ENCODE measurements at places on chromosomes 16 and 17.
A peak's percentile ranks its signal among the peaks of the same experiment; 100 is the strongest.

DNA sequence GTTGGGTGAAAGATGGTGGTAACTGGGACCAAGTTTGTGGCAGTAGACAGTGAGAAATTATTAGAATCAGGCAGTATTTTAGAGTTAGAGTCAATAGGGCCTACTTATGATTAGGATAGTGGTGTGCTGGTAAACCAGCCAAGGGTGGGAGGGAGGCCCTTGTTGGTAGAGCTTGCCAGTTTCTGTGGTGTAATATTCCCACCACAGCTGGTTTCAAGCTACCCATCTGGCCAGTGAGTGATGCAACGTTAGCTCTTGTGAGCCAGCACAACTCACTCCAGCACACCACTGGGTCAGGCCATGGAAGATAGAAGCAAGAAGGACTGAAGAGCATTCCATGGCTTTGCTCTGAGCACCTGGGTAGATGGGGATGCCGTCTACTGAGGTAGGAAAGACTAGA is 34.9 kb downstream of the GNAO1 start:
- no peak for DNase-seq

- DNase-seq, result no peak
Measured at GRCh38 chr17:45648642-45649041, 135.5 kb upstream of the CRHR1 start.

GRCh38 chr17:33500151-33500550 is 207.1 kb upstream of the ASIC2 start:
- no peak for DNase-seq

- no peak for DNase-seq
Measured at GRCh38 chr17:44541884-44542581, 15.3 kb upstream of the FZD2 start.

GRCh38 chr17:57672971-57673370 is 72.1 kb downstream of the CCDC182 start:
- no peak for DNase-seq

GRCh38 chr17:79280866-79281572 is 206.4 kb downstream of the ENGASE start:
- DNase-seq, result no peak

- DNase-seq, result no peak
Measured at GRCh38 chr17:81199482-81199830, 23.3 kb downstream of the CEP131 start.

- no peak for DNase-seq
Measured at GRCh38 chr17:27376637-27377547, 79.4 kb upstream of the KSR1 start.

DNA sequence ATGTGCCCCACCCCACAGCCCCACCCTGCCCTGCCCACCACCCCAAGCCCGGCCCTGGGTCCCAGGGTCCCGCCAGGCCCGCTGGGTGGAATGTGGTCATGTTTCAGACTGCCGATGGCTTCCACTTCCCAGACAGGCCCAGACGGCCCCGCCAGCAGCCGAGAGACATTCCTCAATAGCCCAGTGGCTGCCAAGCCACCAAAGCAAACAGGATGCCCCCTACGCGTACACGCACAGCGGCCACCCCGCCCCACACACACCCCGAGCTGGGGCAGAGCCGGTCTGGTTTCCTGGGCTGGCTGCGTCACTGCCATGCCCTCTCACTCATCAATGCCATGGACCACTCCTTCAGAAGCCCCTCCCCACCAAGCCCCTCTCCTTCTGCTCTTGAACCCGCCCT is 1.2 kb upstream of the KRT17 start:
- DNase-seq, result no peak

GRCh38 chr16:74649839-74650504 is 16.7 kb downstream of the RFWD3 start:
- DNase-seq, result no peak

- DNase-seq, result no peak
Measured at GRCh38 chr16:35793601-35794000, 2334.2 kb downstream of the TP53TG3F start.

GRCh38 chr16:62741692-62742091 is 705.5 kb upstream of the CDH8 start:
- DNase-seq, result no peak

- DNase-seq, result no peak
Measured at GRCh38 chr17:45073414-45074070, 12.4 kb downstream of the NMT1 start.

DNA sequence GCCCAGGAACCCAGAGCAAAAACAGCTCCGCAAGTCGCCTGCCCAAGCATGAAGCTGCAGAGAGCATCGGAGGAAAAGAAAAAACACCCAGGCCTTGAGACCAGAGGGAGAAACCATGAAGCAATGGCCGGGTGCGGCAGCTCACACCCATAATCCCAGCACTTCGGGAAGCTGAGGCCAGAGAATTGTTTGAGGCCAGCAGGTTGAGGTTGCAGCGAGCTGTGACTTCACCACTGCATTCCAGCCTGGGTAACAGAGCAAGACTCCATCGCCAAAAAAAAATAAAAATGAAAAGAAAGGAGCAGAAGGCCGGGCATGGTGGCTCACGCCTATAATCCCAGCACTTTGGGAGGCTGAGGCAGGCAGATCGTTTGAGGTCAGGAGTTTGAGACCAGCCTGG is 40.3 kb downstream of the C16orf95 start:
- no peak for DNase-seq

GRCh38 chr16:49875806-49876715 is 20.1 kb upstream of the ZNF423 start:
- no peak for DNase-seq

GRCh38 chr16:47877166-47877565 is 278.6 kb downstream of the ABCC12 start:
- DNase-seq, result no peak

DNA sequence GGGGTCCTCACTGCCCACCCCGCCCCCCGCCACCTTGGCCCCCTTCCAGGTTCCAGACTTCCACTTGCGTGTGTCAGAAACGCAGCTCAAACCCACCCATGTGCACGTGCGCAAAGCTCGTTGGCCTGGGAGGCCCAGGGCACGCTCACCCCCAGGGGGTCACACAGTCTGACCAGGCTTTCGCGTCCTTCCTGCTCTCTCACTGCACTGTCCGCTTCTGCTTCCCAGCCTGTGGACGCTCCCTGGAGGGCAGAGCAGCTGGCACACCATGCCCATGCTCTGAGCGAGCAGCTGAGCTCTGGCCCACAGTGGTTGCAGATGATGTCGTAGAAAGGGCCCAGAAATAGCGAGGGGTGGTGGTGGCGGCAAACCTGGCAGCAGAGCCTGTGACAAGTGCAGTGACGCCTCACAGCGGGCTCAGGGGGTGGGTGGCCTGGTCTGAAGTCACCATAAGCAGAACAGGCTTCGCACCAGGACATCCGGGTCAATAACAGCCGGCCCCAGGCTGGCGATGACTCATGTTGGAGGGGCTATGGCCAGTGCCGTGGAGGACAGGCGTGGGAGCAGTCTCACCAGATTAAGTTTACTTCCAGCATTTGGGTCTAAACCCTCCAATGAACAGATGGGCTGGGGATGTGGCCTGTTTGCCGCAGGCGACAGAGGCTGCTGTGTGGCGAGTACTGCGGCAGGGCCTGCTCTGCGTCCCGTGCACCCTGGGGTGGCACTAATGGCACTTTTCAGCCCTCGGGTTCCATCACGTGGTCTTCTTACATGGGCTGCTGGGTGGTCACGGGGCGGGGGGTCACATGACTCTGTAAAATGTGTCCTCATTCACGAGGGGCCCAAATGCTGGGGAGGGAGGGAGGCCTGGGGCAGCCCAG is 49.0 kb downstream of the NT5M start:
- DNase-seq, result no peak

DNA sequence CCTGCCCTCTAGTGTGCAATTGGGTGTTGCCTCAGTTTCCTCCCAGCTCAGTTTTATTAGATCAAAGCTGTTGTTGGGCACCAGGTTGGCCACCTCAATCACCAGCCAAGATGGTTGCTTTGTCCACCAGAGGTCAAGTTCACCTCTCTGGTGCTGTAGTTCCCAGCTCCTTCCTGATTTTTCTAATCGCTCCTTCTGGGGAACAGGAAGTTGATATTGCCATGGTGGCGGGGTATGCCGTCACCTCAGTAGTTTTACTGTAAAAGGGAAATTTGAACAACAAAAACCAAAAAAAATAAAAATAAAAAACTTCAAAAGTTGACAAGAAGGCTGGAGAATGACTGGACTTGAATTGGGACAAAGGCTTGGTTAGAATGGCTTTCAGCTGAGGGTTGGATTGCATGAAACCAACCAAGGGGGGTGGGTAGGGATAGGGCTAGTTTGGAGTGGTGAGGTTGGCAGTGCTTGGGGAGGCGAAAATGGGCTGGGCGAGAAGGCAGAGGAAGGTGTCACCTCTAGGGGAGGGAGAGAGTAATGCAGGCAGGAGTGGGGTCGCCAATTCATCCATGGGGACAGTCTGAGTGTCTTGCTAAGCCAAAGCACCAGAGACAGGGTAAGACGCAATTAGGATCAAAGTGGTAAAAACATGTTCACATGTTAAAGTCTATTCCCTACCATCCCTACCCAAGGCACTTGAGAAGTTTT is 6.2 kb downstream of the EFNB3 start:
- DNase-seq, result peak; percentile 23

GRCh38 chr16:84820771-84821170 is 986 bp downstream of the CRISPLD2 start:
- DNase-seq, result no peak

- DNase-seq, result no peak
Measured at GRCh38 chr16:55778757-55779156, 54.1 kb downstream of the CES1 start.

DNA sequence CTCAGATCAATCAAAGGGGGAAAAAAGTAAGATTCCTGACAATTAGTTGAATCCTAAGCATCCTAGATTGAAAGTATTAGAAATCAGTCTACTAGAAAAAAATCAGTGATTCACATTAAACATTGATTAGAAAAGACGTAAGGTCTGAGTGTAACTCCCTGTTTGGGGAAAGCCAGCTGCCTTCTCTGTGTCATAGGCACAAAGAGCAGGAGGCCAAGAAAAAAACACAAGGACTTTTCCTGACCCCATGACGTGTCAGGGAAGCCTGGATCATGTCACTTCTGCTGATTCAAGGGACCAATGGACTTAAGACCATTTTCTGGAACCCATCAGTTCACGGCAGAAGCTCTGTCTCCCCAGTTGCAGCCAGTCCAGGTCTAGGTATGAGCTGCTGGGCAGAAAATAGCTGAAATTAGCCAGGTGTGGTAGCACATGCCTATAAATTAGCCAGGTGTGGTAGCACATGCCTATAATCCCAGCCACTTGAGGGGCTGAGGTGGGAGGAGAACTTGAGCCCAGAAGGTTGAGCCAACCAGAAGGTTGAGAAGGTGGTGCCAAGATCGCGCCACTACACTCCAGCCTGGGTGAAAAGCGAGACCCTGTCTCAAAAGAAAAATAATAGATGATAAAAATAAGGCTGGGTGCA is 35.9 kb downstream of the RANBP10 start:
- DNase-seq, result no peak

GRCh38 chr16:66121466-66121865 is 245.0 kb upstream of the CDH5 start:
- DNase-seq, result no peak

DNA sequence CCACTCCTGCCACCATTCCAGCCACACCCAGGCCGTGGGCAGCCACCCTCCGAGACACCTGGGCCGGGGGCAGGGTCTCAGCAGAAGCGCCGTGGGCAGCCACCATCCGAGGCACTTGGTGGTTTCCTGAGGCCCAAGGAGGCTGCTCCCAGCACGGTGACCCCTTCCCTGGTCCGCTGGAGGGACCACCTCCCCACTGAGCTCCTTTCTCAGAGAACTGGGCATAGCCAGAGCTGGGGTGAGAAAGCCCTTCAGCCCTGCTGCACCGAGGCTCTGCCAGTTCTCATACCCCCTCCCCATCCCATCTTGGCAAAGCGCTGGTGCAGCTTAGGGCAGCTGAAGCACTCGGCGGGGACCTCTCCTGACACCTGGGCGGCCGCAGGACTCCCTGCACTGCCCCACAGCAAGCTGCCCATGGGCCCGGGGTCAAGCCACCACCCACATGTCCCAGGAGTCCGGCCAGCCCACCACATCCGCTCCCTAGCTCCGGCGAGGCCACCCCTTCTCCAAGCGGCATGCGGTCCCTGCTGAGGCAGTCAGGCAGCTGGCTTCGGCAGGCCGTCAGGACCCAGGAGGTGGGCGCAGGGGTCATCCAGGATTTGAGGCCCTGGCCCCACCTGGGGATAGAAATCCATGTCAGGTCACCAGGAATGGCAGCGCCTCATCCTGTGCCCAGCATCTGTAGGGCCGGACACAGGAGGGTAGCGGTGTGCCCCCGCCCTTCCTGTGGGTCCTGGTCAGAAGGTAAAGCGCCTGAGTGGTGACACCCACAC is 1.3 kb upstream of the CYBA start:
- no peak for DNase-seq

All from T47D (cell line).